ENCODE measurements at places on chromosomes 16 and 17.

- DNase-seq = no peak
These were observed 543 bp downstream of the TMUB2 start for GRCh38 chr17:44187131-44187899.

GRCh38 chr17:45734598-45734997, 49.5 kb upstream of the CRHR1 start:
- no peak for DNase-seq

- DNase-seq = no peak
These were observed 35.7 kb upstream of the C16orf78 start for GRCh38 chr16:49337814-49338350.

GRCh38 chr17:15264542-15264941, 584 bp downstream of the PMP22 start:
- no peak for DNase-seq

GRCh38 chr17:8332688-8333087, 7.0 kb upstream of the ODF4 start:
- no peak for DNase-seq

DNA sequence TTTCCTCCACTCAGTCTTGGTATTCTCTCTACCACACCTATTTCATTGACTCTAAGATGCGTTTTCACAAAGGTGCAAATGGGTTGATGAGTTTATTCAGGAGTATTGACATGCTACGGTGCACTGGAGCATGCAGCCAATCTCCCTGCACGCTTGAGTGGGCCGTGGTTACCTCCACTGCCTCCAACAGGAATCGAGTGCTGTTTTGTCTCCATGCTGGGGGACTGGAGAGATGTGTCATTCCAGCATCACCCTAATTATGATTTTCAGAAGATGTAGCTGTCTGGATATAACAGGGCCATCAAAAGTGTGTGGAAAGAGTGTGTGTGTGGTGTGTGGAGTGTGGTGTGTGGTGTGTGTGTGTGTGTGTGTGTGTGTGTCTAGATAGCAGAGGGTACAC, 351.6 kb upstream of the ZFHX3 start:
- DNase-seq = no peak

DNA sequence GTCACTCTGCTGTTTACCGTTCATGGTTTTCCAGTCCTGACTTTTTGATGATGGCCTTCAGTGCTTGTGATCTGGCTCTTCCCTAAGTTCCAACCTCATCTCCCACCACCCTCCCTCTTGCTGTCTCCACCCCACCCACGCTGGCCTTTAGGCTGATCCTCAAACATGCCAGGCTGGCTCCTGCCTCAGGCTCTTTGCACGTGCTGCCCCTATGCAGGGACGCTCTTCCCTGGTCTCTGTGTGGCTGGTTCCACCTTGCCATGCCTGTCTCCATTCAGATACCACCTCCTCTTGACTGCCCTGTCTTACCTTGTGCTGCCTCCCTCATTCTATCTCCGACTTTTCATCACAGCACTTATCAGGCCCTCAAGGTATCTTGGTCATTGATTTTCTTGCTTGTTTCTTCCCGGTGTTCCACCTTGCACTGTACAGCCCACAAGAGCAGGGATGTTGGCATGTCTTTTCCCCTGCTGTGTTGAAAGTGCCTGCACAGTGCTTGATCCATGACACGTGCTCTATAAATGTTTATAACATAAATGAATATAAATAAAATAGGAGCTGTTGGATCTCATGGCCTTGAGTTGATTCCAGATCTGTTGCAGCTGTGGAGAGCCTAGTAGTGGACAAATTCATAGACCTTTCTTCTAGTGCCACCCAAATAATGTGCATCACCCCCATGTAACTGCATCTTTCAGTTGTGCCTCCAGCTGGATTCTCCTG, 229.0 kb downstream of the SNX29 start:
- DNase-seq = no peak

DNA sequence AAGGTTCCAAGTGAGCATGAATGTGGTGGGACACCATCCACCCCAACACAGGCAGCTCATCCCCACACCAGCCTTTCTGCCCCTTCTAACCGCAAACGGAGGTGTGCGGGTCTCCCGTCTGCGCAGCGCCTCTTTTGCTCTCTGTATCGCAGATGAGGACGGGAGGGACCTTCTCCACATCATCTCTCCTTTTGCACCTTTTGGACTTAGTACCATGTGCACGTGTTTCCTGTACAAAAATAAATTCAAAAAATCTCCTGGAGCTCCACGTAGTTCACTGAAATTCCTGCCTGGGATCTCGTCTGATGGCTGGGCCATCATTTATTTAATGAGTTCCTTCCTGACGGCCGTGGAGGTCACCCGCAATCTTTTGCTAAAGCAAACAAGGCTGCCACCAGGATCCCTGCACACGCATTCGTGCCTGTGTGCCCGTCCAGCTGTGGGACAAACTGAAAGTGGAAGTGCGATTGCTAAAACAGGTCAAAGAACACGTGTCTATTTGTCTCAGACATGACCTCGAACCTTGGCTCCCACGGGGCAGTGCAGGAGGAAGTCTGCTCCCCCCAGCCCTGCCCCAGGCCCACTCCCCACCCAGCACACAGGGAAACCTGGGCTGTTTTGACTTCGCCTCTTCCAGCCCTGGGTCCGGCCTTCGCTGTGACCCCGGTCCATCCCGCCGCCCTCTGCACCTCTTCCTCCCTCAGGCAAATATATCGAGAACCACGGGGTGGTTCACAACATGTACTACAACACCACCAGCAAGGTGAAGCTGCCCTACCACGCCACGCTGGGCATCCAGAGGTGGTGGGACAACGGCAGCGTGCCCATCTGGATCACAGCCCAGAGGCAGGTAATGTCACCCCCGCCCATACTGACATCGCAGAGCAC, 2.3 kb downstream of the ENPP7 start:
- no peak for DNase-seq

DNA sequence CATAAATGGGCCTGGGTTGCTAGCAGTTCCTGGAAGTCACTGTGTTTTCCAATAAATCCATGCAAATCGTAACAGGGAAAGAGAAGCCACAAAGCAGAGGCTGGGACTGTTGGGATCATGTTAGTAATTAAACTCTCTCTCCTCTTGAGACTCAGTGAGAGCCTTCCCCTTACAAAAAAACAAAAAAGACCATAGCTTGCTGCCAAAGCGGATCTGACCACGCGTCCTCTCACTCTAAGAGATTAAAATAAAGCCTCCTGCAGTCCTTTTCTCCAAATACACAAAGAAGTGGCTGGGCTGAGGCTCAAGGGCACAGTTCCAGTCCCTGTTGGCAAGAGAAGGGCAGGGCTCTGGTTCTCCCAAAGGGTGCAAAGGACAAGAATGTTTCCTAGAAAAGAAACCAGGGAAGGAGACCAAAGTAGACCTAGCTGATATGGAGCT, 38.5 kb downstream of the PIGL start:
- DNase-seq = no peak

GRCh38 chr17:16652847-16653366, 743 bp downstream of the ZNF624 start:
- DNase-seq = no peak

DNA sequence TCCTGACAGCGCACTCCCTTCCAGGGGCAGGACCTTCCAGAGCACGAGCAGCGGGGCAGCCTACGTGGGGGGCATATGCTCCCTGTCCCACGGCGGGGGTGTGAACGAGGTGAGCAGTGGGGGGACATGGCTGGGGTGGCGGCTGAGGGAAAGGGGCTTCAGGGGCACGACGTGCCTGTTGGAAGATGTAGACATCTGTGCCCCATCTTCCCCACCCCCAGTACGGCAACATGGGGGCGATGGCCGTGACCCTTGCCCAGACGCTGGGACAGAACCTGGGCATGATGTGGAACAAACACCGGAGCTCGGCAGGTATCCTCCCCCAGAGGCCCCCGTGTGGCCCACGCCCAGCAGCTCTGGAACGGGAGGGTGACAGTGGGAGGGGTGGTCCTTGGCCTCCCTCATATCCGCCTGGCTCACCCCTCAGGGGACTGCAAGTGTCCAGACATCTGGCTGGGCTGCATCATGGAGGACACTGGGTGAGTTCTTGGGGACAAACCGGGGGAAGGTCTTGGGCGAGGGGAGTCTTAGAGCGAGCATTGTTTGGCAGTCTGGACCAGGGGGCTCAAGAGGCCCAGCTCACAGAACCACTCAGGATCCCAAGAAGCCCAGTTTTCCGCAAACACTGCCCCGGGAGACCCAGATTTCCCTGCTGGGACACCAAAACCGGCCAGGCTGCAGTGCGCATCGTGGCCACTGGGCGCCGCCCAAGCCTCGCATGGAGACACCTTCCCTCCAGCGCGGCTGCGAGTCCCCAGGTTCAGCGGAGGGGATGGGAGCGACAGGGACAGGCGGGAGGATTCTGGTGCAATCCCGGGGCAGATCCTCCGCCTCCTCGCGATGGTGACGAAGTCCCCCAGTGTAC, 15.7 kb downstream of the ADAM11 start:
- DNase-seq = peak; percentile 79

- no peak for DNase-seq
These were observed 7.0 kb upstream of the KANSL1 start for GRCh38 chr17:46200197-46200596.

- DNase-seq = no peak
These were observed 16.8 kb upstream of the RBFOX1 start for GRCh38 chr16:7315813-7316212.

DNA sequence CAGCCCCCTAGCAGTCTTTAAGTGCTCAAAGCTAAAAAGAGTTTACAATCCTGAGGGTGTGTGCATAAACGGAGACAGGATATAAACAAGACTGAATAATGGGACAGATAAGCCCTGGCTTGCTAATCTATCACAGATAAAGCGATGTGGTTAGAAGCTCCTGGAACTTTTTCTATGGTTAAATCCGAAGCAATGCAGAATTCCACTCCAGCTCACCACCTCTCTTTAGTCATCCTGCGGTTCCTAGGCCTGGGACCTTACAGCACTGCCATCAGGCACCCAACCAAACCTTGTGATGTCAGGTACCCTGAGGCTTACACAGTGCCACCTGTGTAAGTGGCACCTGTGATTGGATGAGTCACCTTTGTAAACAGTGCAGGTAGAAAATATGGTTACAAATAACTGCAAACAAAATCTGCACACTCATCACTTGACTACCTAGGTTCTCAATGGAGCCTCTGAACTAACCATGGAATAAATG, 31.5 kb upstream of the B4GALNT2 start:
- DNase-seq = peak; percentile 83

- DNase-seq = peak; percentile 31
These were observed 135.8 kb downstream of the TRIM37 start for GRCh38 chr17:58970609-58971450.

- no peak for DNase-seq
These were observed 176.4 kb downstream of the SHISA9 start for GRCh38 chr16:13077816-13078215.

DNA sequence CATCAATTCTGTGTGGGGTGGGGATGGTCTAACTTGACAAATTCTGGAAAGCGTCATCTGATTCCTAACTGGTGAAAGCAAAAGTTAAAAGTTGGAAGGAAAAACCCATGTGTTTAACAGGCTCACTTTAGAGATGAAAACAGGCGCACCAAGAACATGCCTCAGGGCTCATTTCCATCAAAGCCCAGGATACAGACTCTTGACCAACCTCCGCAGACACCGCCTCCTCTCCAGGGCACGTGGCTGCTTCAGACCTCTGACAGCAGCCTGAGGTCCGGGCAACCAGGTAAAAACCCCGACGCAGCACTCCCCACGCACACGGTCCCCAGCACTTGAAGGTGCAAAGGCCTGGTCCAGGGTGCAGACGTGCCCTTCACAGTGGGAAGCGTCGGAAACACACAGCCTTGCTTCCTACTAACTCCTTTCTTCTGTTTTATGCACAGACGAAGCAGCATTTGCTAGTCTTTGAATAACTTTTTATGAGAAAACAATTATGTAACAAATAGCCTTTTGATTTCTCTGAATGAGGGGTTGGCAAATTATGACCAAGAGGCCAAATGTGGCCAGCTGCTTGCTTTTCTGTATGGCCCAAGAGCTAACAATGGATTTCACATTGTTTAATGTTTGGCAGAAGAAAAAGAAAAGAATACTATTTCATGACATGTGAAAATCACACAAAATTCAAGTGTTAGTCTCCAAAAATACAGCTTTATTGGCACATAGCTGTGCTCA, 44.2 kb upstream of the TRAP1 start:
- no peak for DNase-seq

DNA sequence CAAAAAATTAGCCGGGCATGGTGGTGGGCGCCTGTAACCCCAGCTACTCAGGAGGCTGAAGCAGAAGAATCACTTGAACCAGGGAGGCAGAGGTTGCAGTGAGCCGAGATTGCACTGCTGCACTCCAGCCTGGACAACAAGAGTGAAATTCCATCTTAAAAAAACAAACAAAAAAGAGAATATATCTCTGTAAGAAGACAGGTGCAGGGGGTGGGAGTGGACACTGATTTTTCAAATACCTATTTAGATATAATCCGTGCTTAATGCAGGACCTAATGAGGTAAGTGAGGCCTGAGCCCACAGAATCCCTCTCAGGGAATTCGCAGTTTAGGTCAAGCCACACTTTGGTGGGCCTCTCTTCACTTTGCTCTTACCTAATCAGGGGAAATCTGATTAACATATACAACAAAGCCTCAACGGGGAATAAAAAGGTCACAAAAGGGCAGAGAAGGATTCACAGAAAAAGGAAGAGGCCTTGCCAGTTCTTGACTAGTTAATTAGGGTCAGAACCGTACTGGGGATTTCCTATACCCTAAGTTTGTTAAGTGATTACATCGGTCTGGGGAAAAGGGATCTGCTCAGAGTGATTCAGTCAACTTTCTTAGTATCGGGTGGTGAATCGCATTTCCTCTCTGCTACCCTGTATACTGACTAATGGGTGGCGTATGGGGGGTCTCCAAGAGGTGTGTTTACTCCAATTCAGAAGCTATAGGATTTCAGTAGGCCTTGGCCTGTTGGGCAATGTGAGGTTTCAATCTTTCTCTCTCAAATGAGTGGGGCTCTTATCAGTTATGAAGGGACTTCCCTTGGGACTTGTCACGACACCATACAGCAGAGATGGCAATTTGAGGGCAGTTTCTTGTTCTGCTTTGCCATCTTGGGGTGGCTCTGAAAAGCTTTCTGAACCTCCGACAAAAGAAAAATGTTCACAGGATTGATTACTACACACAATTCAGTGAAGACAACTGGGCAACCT, 1.9 kb upstream of the NFAT5 start:
- peak; percentile 10 for DNase-seq

- DNase-seq = no peak
These were observed 2.6 kb downstream of the STXBP4 start for GRCh38 chr17:54971147-54971546.

DNA sequence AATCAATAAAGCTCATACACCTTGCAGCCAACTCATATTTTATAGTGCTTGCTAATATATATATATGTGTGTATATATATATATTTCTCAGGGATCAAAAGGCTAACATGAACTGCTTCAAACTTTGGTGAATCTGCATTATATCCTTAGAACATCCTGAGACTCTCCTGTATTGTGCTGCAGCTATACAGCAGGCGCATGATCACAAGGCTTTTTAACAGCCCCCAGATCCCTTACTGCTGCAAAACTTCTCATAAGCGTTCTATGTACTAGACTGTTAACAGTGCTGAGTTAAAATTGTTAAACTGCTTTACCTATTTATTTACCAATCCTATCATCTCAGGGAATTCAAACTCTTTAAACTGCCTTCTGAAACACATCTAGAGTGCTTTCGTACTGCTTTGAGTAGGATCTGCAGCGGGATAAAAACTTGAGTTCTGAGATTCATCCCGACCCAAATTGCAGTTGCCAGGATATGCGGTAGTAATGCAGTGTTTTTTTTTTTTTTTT, 1.3 kb downstream of the GPATCH8 start:
- DNase-seq = no peak
